ENCODE measurements at places on chromosomes 2 and 18. TPM values are rescaled to one million over a fixed set of nuclear protein-coding genes. Genes with fewer than 3 reads are reported as not detected.

The CXCR2 gene
- not detected for total RNA-seq

The KCNG2 gene
- not detected for total RNA-seq

The ACMSD gene
- not detected for total RNA-seq

The AMER3 gene
- not detected for total RNA-seq

The NT5C1B gene
- not detected for total RNA-seq

The WDR75 gene
- 53.6 TPM for total RNA-seq

The DNAH6 gene
- total RNA-seq = under 0.01 TPM

Measured in epithelial cell of umbilical artery (primary cell).